ENCODE measurements at places on chromosomes 4 and X.

DNA sequence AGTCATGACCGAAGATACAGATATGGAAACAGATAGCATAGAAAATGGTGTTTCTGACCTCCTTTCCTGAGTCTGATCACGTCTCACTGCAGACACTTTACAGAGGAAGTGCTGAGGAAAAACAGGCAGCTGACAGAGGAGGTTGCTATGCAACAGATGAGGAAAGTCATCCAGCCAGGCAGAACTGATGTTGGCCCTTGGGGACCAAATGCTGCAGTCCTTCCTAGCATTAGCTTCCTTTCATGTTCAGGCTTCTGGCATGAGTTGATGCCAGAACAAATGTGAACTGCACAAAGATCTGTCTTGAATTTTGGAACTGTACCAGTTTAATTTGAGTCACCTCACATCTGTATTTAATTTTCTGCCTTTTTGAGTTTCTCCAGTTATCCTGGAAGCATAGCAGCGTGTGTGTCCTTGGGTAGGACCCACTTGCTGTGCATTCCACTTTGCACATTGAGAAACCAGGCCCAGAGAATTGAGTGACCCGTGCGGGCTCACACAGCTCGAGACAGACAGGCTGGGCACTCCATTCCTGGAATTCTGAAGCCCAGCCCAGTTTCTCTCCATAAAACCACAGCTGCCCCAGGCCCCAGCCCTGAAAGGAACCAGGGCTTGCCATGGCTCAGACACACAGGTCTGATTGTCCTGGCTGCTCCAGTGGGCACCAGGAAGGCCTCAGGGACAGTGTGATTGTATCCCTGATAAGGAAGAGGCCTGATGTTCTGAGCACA is 1.4 kb upstream of the MAGED1 start:
- peak; percentile 67 for DNase-seq

GRCh38 chr4:93865650-93866049 is 37.1 kb downstream of the ATOH1 start:
- DNase-seq, result no peak

DNA sequence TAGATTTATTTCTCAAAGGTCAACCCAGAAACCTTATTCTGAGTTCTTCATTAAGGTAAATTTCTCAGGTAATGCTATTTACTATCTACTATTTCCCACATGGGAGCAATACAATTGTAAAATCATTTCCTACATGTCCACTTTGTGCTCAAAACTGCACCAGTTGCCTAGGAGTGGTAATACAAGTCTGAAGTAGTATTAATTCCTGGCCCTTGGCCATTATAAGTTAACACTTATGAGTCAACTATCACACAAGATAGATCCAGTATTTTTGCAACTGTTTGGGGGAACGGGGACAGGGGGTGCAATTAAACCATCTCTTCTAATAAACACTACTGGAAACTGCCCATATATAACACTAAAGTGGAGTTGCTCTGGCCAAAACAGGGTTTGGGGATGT is 48.9 kb downstream of the ACSL4 start:
- peak; percentile 2 for DNase-seq

DNA sequence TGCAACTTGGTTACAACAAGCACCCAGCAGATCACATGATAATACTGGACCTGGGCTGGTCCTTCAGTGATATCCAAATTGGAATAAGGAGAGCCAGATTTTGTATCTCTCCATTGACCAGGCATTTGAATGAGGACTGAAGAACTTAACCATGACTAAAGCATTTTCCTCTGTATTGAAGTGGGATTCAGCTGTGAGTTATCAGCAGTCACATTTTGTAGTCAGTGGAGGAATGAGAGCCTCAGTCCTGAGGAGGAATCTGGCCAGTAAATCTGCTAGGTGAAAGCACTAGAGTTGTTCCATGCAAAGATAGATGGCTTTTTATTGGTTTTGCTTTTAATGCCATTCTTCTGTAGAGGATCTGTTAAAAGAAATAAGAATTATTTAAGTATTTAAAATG is 1506.0 kb downstream of the PCDH7 start:
- no peak for DNase-seq

GRCh38 chr4:128951316-128951715 is 141.8 kb downstream of the JADE1 start:
- no peak for DNase-seq

GRCh38 chrX:10617999-10618351 is 2.4 kb downstream of the MID1 start:
- DNase-seq, result peak; percentile 69

DNA sequence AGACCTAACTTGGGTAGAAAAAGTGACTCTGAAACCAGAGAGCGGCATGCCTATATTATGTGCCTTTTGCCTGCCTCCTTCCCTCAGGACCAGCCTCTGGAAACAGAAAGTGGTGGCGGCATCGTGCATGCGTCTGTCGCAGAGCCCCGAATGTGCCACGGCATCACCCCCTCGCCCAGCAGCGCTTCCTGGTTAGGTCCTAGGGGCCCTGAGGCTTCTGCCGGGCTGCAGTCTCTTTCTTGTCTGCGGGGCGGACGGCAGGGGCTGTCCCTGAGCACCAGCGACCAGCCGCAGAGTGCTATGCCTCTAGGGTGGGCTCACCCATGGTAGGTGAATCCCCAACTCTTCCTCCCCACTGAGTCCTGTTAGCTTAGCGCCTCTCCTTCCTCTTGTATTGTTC is 68.7 kb downstream of the VSIG4 start:
- no peak for DNase-seq

- no peak for DNase-seq
Observed at GRCh38 chr4:8737075-8737474, 134.6 kb downstream of the HMX1 start.

DNA sequence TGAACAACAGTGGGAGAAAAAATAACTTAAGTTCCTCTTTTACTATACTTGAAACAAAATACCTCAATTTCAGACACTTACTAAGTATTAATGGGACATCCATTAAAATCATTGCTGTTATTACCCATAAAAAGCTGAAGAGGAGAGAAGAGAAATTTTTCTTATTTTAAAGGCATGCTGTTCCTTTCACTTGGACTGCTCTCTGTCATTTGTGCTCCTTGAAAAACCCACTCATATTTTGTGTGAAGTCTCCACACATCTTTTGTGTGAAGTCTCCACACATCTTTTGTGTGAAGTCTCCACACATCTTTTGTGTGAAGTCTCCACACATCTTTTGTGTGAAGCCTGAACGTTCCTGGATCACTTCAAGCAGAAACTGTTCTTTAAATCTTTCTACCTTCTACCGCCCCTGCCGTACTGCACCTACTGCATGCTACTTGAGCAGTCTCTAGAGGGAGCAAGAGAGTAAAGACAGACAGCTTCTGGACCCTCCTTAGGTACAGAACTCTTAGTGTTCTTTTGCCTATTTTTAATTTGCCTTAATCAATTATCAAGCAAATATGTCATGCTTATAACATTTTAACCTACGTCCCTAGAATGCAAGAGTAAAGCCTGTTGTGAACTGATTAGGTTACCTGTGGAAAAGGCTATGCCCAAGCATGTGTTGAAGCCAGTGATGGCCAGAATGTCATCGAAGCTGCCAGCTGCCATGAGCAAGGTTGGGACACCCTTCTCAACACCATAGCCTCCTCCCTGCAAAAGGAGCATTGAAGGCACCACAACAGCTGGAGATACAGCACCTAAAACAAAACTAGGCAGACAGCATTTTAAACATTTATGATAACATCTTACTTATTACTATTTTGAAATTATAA is 27.1 kb upstream of the SLC9B1 start:
- peak; percentile 42 for DNase-seq

DNA sequence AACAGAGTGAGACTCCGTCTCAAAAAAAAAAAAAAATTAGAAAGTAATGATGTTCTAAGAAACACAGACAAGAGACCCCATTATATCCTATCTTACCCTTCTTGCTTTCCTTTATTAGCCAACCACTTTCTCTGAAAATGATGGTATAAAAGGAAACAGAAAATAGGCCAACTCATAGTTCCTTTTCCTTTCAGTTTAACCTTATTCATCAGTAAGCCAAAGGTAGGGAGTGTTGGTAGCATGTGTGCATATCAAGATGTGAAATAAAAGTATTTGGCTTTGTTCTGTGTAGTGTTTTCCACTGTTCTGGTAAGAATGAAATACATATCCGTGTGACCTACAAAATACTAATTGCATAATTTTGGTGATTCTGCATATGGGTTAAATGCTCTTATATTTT is 266.6 kb downstream of the ZNF674 start:
- no peak for DNase-seq

GRCh38 chrX:148960060-148960459 is 459.6 kb downstream of the AFF2 start:
- no peak for DNase-seq

DNA sequence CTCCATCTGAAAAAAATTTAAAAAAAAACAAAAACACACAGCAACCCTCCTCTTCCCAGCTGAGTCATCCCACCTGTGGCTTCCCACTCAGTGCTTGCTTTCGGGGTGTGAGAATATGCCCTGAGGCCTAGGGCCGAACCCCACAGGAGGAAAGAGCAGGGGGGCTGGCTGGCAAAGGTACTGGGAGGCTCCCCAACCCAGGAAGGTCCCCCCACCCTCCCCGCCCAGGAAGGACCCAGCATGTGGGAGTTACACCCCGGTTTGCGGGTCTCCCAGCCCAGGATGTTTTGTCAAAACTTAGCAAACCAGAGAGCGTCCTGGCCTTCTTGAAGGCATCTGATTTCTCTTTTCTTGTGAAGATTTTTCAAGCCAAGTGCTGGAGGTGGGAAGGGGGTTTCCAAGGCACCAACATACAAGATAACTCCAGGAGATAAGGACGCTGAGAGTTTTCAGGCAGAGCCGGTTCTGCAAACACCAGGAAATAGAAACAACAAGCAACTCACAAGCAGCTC is 25.7 kb upstream of the CSF2RA start:
- DNase-seq, result peak; percentile 36

GRCh38 chrX:128754130-128754529 is 701.9 kb upstream of the ACTRT1 start:
- DNase-seq, result no peak

DNA sequence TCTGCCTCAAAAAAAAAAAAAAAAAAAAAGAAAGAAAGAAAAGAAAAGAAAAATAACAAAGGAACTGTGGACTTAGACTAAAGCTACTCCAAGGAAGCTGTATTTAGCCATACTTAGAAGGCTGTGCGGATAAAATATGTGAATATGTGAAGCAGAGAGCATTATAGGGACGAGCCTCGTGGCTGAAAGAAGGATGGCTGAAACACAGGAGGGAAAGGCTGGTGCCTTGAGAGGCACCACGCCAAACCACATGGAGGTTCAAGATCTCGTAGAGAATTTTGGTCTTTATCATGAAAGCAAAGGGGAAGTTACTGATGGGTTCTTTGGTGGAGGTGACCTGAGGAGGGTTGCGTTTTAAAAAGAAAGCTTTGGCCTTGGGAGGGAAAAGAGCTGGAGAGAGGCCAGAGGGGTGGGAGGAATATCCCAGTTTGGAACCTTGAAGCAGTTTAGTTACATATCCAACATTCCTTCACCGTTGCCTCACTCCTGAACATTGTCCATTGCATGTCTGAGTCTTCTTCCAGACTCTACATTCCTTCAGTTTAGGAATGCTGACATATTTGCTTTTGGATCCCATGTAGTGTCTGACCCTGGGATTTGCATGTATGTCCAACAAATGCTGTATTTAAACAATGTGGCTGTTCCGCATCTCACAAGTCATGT is 82.5 kb downstream of the CPE start:
- DNase-seq, result peak; percentile 72

GRCh38 chr4:156472624-156473023 is 499.0 kb downstream of the PDGFC start:
- DNase-seq, result no peak

DNA sequence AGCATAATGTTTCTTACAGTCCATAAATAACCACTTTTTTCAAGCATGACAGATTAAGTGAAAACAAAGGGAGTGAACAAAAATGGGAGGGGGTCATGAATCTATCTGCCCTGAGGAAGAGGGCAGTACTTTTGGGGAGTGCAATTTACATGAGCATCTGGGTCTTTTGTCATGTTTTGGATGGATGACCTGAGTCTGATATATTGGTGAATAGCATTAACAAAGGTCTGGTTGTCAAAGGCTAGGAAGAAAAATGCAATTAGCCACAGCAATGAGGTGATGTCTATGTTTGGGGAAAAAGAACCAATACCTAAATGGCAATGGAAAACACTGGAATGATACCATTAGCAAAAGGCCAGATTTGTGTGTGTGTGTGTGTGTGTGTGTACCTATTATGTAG is 15.1 kb upstream of the MAD2L1 start:
- DNase-seq, result no peak

GRCh38 chr4:64882311-64883086 is 473.2 kb upstream of the TECRL start:
- DNase-seq, result no peak

GRCh38 chr4:10577508-10578426 is 106.8 kb downstream of the CLNK start:
- no peak for DNase-seq

- DNase-seq, result peak; percentile 56
Observed at GRCh38 chrX:136170139-136170800, 22.9 kb downstream of the FHL1 start.

DNA sequence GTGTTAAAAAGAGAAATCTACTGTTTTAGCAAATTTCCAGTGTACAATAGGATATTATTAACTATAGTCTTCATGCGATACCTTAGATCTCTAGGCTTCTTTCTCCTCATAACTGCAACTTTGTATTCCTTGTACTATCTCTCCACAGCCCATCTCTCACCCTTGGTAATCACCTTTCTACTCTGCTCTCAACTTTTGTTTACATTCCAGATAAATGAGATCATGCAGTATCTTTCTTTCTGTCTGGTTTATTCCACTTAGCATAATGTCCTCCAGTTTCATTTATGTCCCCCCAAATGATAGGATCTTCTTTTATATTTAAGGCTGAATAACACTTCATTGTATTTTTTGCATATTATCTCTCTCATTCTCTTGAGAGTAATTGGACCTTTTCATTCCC is 165.5 kb downstream of the HS3ST1 start:
- no peak for DNase-seq

DNA sequence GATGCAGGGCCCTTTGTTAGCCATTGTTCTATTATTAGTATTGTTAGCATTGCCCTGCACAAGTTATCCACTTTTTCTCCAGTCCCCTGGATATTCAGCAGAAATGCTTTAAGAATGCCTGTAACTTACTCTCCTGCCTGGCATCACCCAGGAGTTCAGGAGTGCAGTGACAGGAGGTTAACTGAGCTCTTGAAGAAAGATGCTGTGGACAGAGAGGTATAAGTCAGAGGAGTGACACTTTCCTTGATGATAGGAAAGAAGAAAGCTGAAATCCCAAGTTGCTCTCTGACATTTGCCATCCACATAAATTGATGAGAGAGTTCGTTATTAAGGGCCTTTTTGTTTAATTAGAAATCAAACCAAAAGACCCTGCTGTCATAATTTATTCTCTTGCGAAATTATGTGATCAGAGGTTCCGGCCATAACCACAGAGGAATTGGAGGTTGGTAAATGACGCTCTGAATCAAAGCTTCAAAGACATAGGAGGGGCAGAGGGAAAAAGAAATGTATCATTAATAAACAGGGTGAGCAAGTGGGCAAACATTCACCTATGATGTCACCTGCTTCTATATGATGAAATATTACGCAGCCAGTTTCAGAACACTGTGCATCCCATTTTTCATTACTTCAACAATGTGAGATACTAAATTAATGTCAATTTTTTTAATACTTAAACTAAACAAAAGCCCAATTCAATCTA is 230.2 kb upstream of the JADE1 start:
- DNase-seq, result no peak

- DNase-seq, result peak; percentile 25
Observed at GRCh38 chr4:183011213-183011907, 87.7 kb upstream of the WWC2 start.

Measured in EL (cell line).